T-helper 17 cell (primary cell): ENCODE measurements at places on chromosomes 2 and 18.

- H3K4me1 ChIP-seq = no peaks in the 10 kb centered on the region
- no peak overlapping the region for H3K4me3 ChIP-seq
- no peak overlapping the region for H3K27ac ChIP-seq
- no peaks in the 10 kb centered on the region for H3K36me3 ChIP-seq
- no peaks in the 10 kb centered on the region for H3K27me3 ChIP-seq
- no peak for DNase-seq
These were observed 217.6 kb downstream of the CDH7 start for GRCh38 chr18:65968239-65969004.

GRCh38 chr2:105813405-105813804 is 68.7 kb downstream of the NCK2 start:
- DNase-seq = no peak
- H3K36me3 ChIP-seq = no peaks in the 10 kb centered on the region
- peaks cover 55% of the 10 kb centered on the region for H3K4me1 ChIP-seq
- H3K4me3 ChIP-seq = no peak overlapping the region
- peak overlapping the region; percentile 69 for H3K27ac ChIP-seq

DNA sequence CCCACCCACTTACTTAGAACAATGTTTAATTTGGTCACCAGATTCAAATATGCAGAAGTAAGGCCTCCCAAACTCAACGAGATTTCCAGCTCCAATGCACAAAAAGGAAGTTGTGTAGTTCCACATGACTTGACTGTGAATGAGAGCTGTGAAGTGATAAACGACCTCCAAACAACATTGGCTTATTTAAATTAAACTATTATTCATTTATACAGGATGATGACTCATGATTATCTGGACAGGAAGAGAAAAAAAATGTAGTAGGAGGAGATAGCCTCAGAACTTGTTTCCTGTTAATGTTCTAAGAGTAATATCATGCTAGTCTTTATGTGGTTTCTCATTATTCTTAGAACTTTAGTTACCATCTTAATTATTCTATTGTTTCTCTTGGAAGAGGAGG is 237.3 kb downstream of the C1D start:
- DNase-seq = no peak
- H3K4me1 ChIP-seq = no peaks in the 10 kb centered on the region
- no peak overlapping the region for H3K4me3 ChIP-seq
- no peaks in the 10 kb centered on the region for H3K27me3 ChIP-seq
- H3K27ac ChIP-seq = no peak overlapping the region

DNA sequence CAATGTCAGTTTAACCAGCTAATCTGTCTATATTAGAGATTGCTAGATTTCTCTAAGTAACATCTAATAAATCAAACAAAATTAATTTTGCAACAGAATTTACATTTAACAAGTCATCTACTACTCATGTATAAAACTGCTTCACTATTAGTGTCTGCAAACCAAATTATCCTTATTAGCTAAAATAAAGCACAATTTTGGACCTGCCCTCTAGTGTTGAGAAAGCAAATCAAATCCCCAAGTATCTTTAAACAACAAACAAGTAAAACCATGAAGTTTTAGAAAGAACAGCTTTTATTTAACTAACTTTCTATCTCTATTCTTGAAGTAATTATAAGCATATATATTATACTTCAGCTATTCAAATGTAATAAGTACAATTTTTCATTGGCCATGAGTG is 113.1 kb upstream of the SP3 start:
- no peak overlapping the region for H3K4me3 ChIP-seq
- no peaks in the 10 kb centered on the region for H3K4me1 ChIP-seq
- H3K27me3 ChIP-seq = no peaks in the 10 kb centered on the region
- H3K36me3 ChIP-seq = peaks cover 8% of the 10 kb centered on the region

GRCh38 chr2:123045713-123046112 is 979.4 kb upstream of the CNTNAP5 start:
- no peak for DNase-seq
- no peak overlapping the region for H3K4me3 ChIP-seq
- no peaks in the 10 kb centered on the region for H3K27me3 ChIP-seq
- no peaks in the 10 kb centered on the region for H3K36me3 ChIP-seq
- H3K4me1 ChIP-seq = no peaks in the 10 kb centered on the region

GRCh38 chr2:150188177-150188576 is 299.3 kb downstream of the RND3 start:
- H3K4me3 ChIP-seq = no peak overlapping the region
- peaks cover 2% of the 10 kb centered on the region for H3K36me3 ChIP-seq
- no peaks in the 10 kb centered on the region for H3K27me3 ChIP-seq
- H3K4me1 ChIP-seq = no peaks in the 10 kb centered on the region
- no peak overlapping the region for H3K27ac ChIP-seq
- DNase-seq = no peak

DNA sequence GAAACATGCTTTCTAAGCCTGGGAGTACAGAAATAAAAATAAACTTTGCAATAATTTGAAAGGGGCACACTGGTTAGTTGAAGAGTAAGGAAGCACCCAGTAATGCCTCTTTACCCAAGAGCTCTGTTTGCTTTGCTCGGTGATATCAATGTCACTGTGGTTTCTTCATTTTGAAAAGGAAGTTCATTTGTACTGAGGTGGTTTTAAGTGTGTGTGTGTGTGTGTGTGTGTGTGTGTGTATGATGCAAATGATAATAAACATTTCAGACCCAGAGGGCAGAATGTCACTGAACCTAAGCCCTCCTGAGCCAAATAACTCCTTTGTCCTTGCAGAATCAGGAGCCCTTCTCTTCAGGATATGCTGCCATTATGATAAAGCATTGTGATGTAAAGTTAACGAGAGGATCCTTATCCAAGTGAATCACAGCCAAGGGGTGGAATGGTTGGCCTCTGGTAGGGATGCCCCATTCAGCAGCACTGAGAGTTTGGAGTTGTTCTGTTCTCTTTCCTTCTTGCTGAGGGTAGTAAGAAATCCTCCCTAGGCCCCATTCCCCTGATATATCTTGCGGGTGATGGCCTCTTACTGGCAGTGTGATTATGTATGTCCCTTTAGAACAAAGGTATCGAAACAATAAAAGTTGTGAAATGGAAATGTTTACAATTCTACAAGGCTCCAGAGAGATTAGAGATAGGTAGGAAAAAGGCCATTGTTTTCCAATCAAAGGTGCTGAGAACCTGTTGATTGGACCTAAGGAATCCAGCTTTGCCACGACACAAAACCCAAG is 7.6 kb downstream of the ITGA6 start:
- H3K27me3 ChIP-seq = no peaks in the 10 kb centered on the region
- peaks cover 2% of the 10 kb centered on the region for H3K36me3 ChIP-seq
- no peak overlapping the region for H3K27ac ChIP-seq
- peak; percentile 19 for DNase-seq

DNA sequence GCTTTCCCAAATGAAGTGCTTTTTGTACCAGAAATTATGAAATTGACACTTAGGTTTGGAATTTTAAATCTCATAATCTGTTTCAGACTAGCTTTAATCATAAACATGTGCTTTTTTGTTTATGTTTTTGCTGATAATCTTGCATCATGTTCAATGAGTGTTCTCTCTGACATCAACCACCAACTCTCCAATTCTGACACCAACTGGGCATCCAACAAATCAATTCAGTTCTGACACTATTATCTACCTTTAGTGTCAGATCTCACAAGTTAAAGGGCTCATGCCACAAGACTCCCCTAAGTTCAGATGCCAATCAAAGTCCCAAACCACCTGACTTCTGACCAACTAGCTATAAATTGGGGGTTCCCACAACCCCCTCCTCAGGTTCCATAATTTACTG is 19.6 kb downstream of the PELI1 start:
- peak overlapping the region; percentile 6 for H3K27ac ChIP-seq
- H3K4me3 ChIP-seq = no peak overlapping the region
- no peaks in the 10 kb centered on the region for H3K27me3 ChIP-seq
- no peak for DNase-seq
